Brain microvascular endothelial cell (primary cell): ENCODE measurements at places on chromosomes 1 and 21.

GRCh38 chr1:26335774-26336476 lies 18.0 kb downstream of the CRYBG2 start:
- no peak for DNase-seq

DNA sequence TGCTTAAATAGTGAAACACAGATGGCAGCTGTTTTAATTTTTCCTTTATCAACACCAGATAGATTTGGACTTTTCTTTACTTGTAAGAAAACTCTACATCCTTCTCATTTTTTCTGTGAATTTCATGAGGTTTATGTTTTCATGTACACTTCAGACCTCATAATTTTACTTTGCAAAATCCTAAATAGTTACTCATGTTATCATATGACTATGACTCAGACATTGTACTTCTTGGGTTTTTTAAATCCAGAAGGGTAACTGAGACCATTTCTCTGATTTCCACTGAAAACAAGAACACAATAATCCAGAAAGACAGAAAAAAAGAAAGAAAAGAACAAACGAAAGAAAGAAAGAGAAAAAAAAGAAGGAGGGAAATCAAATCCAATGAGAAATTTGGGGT lies 1021.6 kb downstream of the NCAM2 start:
- DNase-seq: no peak

DNA sequence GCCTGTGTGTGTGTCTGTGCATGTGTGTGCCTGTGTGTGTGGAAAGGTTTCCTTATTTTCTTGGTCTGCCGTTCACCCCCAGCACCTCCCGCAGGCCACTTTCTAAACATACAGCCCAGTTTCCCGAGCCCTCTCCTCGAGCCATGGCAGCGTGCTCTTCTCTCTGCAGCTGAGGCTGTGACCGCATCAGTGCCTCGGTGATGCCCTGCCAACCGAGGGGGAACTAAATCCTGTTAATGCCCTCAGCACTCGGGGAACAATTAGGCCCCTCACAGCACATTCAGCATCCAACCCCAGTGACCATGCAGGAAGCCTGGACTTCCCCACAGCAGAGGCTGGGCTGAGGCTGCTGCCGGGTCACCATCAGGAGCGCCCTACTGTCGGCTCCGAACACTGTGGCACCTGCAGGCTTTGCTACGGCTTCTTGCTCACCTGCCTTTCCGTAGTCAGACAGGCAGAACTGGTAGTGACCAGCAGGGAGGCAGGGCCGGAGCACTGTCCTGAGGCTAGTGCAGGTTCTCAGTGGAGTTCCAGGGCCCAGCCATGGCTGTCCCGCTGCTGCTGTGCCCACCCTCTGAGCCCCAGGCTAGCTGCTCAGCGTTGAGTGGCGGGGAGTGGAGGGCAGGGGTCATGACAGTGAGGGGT lies 8.1 kb downstream of the GPR137B start:
- DNase-seq: no peak

DNA sequence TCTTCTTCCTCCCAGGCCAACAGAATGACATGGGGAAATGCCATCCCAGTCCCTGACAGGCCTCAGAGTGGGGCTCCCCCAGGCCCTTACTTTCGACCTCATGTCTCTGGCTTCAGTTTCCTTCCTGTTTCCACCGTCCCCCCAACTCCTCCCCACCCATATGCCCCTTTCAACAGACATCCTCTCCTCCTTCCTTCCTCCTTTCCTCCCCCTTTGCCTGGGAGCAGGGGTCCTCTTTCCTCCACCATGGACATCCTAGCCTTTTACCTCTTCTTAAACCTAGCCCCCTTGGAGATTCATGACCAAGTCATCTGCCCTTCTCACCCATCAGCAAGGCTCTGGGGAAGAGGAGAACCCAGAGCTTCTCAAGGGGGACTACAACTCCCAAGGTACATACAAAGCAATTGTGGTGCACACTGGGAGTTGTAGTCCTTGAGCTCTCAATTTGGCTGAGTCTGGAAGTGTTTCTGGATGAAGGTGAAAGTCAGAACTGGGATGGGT lies 4.0 kb downstream of the ZBTB7B start:
- no peak for DNase-seq

DNA sequence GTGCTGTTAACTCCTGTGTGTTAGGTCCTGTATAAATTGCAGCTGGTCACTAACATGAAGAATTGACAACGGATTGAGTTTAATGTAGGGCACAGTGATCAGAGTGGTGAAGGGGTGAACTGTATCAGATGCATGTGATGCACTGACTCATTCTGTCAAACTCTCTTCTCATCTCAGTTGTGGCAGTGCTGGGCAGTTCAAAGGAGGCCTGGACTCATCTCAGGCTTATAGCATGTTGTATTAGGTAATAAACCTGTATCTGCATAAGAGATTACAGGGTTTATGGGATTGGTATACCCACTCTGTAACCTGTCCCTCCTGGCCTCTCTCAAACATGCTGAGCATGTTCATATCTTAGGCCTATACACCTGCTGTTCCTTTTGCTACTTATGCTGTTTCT lies 12.4 kb upstream of the GBP3 start:
- no peak for DNase-seq

GRCh38 chr1:70874063-70874462 lies 173.6 kb downstream of the PTGER3 start:
- no peak for DNase-seq

GRCh38 chr21:41825216-41825615 lies 53.9 kb downstream of the PRDM15 start:
- no peak for DNase-seq

GRCh38 chr1:227883073-227883520 lies 64.6 kb downstream of the WNT9A start:
- no peak for DNase-seq

GRCh38 chr21:43348801-43349261 lies 78.1 kb downstream of the SIK1 start:
- DNase-seq: peak; percentile 59

DNA sequence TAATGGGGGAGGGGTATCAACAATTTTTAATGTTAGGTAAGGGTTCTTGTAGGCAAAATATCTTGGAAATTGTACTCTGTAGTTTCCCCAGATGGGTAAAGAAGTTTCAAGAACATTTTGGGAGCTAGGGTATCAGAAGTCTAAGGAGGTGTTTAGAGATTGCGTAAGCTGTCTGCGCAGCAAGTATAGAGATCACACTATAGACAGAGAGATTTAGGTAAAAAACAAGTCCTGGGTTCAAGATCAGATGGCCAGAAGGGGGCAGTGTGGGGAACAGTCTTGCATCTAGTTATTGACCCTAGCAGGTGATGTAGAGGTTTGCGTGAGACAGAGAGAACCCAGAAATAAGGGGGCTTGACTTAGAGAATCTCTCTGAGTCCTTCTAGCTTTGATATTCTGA lies 80.8 kb downstream of the S1PR1 start:
- DNase-seq: no peak

DNA sequence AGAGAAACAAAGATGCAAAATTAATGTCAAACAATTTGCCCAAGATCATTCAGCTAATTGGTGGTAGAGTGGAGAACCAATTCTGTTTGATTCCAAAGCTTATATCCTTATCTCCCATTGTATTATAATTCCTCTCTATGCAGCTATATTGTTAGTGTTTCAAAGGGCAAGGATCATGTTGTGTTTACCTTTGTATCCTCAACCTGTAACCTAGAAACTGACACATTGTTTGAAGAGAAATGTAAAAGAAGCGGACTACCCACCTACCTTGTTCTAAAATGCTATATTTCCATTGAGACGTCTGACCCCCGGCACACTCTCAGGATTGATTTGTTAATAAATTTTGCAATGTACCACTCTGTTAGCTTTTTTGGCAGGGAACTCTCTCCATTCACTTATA lies 9.3 kb downstream of the RAVER2 start:
- no peak for DNase-seq

- no peak for DNase-seq
Observed at GRCh38 chr1:167206166-167206835, 14.4 kb upstream of the POU2F1 start.

GRCh38 chr1:11340233-11340632 lies 67.2 kb downstream of the UBIAD1 start:
- no peak for DNase-seq

DNA sequence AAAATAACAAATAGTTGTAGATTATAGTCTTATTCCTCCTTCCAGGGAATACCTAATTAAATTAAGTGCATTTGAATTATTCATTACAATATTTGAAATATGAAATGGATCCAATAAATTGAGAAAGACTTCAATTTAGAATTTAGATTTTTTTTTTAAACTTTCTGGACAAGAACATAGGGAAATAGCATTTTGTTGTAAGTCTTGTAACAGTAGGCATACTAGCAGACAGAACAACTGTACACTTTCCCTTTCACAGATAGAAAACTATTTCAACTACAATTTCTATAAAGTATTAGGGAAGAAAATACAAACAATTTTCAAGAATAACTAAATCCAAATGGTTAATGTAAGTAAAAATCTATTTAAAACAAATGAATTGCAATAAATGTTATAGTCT lies 577.5 kb downstream of the USP25 start:
- DNase-seq: no peak

- DNase-seq: no peak
Observed at GRCh38 chr21:21007606-21008005, 9.4 kb downstream of the NCAM2 start.

GRCh38 chr1:41496080-41497055 lies 11.9 kb upstream of the EDN2 start:
- DNase-seq: no peak

- DNase-seq: peak; percentile 69
Observed at GRCh38 chr1:77322061-77322900, 40.5 kb downstream of the AK5 start.

GRCh38 chr1:151502859-151503780 lies 8.1 kb upstream of the CGN start:
- DNase-seq: no peak

GRCh38 chr1:182715531-182715930 lies 31.1 kb upstream of the RGS8 start:
- no peak for DNase-seq

- DNase-seq: no peak
Observed at GRCh38 chr1:183303323-183303645, 114.9 kb downstream of the NMNAT2 start.

DNA sequence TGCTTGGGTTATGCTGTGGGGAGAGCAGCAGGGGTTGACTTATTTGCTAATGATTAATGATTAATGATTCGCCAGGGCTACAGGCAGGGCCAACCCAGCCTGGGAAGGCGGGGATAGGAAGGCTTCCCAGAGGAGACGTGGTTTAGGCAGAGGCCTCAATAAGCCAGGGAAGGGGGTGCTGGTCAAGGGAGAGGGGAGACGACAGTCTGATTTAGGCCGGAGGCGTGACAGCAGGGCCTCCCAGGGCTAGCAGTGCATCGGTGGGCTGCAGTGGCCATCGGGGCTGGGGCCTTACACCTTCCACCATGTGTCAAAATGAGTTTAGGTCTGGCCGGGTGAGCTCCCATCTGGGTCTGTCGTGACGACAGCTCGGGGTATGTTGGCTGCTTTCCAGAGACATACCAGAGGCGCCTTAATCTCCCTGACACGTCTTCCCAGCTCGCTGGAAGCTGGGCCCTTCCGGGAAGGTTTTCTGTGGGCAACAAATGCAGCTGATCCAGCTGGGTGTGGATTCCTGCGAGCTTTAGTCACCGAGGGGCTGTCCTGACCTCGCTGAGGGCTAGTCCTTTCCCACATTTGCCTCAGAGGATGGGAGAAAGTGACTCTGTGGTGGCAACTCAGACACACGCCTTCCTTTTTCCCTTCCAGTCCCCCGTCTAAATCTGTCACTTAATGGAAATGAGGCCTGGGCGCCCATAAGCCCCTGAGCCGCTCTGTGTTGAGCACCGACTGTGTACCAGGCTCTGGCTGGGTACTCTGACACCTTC lies 3.7 kb upstream of the SLC1A7 start:
- peak; percentile 99 for DNase-seq

- no peak for DNase-seq
Observed at GRCh38 chr1:43513471-43514173, 17.1 kb upstream of the PTPRF start.

DNA sequence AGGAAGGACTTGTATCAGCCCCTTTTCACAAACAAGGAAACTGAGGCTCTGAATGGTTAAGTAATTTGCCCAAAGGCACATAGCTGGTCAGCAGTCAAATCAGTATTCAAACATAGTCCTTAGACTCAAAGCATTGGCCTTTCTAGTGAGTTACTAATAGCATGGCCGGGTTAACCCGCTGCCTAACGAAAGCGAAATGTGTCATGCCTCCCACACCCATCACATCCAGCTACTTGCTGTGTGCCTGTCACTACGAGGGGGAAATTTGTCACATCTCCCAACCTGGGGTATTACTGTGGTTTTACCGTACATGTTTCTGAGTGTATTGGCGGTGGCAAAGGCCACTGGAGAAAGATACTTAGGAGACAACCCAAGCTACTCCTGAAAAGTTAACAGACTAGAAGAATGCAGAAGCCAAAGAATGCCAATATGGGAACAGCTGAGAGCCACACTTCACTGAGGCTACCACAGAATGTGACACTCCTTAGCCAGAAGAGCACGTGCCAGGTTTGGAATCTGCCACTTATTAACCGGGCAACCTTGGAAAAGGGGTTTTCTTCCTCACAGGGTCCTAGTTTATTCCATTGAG lies 363.5 kb downstream of the KCNH1 start:
- no peak for DNase-seq

- no peak for DNase-seq
Observed at GRCh38 chr1:32048440-32048839, 24.3 kb upstream of the TMEM39B start.

- DNase-seq: peak; percentile 57
Observed at GRCh38 chr21:20971296-20971921, 26.8 kb upstream of the NCAM2 start.

DNA sequence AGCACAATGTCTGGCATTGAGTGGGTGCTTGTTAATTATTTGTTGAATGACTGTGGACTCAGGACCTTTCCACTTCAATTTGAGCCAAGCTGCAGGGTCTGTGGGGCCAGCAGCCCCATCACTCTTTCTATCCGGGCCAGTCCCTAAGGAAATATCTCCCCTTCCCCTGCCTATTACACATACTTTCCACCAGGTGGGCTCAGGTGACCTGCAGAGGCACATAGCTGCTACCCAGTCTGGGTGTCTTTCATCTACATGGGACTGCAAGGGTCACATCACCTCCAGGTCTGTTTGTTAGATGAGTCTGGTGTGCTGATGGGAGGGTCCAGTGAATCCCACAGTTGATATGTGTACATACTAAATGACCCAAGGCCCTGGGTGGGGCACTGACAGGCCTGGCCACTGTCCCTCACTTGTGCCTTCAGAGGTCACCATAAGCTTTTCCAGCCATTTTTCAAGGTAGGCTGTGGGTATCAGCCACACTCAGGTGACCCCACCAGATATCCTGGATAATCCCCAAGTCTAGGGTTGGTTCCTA lies 59.5 kb upstream of the KDM4A start:
- no peak for DNase-seq

GRCh38 chr1:79323239-79324025 lies 316.9 kb upstream of the ADGRL4 start:
- peak; percentile 78 for DNase-seq

GRCh38 chr1:18112611-18113010 lies 5.0 kb downstream of the IGSF21 start:
- DNase-seq: no peak
